Mesendoderm (in vitro differentiated cells): ENCODE measurements at places on chromosomes 5 and 9.

DNA sequence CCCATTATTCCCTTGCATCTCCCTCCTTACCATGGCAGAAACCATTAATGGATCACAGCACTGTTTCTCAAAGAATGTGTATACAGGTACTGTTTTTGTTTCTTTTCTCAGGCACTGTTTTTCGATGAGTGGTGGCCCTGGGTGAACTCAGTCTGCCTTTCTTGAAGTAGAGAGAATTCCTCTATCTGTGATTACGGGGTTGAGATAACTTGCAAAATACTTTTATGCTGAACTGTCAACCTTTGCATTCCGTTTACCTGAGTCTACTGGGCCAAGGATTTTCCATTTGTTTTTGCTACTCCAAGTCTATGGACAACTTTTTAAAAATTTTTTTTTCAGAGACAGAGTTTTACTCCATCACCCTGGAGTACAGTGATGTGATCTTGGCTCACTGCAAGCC, 82.7 kb upstream of the CLINT1 start:
- no peak for DNase-seq

- no peak for DNase-seq
Measured at GRCh38 chr9:93646640-93647178, 70.3 kb downstream of the PHF2 start.

- DNase-seq: no peak
Measured at GRCh38 chr5:74063346-74063745, 437.4 kb downstream of the ARHGEF28 start.

GRCh38 chr5:125057912-125058826, 311.7 kb upstream of the ZNF608 start:
- DNase-seq: no peak

GRCh38 chr5:87752362-87752761, 339.6 kb upstream of the CCNH start:
- DNase-seq: no peak

DNA sequence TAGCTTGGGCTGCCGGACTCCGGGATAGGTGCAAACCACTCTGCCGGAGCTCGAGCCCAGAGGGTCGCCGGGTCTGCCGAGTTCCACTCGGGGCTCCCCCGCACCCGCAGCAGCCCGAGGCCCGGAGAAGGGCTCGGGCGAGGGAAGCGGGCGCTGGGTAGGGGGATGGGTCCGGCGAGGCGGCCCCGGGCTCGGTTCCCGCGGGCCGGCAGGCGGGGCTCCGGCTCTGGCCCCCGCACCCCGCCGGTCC, 507 bp downstream of the RICTOR start:
- no peak for DNase-seq

- no peak for DNase-seq
Measured at GRCh38 chr9:69134412-69134811, 39.7 kb upstream of the TJP2 start.

GRCh38 chr9:22374051-22374450, 72.6 kb upstream of the DMRTA1 start:
- DNase-seq: peak; percentile 50

- no peak for DNase-seq
Measured at GRCh38 chr5:14438195-14438606, 143.4 kb upstream of the OTULINL start.

DNA sequence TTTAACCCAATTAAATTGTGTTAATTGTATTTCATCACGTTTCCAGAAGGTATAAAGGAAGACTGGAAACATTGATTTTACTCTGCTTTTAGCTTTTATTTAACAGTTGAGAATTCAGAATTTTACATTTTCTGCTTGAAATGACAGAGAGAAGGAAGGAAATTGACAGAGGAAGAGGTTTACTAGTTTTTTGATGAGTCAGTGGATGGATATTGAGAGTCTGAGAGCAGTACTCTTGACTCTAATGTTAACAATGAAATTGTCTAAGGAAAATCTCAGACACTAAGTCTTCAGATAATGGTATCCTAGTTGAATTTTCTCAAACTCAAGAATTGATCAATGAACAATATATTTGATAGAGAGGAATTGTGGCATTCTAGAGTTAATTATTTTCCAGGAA, 60.6 kb downstream of the IPO11 start:
- no peak for DNase-seq

GRCh38 chr9:70020991-70021571, 22.6 kb upstream of the MAMDC2 start:
- DNase-seq: no peak

DNA sequence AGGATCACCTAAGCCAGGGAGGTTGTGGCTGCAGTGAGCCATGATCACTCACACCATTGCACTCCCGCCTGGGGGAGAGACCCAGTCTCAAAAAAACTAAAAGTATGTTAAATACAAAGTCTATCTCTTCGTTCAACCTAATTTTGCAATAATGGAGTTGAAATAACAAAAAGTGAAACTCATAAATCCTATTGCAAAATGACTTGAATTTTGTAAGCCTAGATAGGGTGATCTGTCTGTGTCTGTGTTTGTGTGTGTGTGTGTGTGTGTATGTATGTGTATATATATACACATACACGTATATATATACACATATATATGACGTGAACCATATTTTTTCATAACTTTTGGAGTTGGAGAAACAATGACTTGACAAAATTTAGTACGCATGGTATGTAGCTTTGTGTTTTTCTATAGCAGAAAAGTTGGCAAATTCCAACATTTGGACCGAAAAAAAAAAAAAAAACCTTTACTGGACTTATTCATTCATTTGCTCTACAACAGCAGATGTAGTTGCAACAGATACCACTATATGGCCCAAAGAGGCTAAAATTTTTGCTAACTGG, 76.9 kb upstream of the CDH6 start:
- no peak for DNase-seq

DNA sequence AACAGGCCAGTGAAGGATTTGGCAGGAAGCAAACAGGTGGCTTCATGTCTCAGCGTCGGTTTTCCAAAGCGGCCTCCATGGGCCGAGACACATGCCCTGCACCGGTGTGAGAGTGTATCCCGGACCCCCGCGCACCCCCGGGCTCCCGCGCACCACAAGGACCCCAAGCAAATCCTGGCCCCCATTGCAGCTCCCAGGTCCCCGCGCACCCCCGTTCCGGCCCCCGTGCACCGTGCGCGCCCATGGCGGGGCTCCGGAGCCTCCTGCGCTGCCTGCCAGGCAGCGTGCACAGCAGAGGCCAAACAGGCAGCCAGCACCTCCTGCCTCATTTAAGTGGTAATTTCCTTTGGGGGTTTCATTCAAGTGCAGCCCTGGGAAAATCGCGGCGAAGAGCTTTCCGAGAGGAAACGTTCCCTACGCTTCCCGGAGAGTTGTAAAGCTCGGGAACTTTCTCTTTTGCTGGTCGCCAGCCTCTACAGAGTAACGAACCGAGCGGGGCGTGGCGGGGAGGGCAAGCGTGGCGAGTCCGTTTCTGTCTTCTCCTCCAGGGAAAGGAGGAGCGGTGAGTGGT, 145.5 kb upstream of the SLC24A2 start:
- peak; percentile 64 for DNase-seq
